ENCODE measurements at places on chromosomes 2 and 18.

DNA sequence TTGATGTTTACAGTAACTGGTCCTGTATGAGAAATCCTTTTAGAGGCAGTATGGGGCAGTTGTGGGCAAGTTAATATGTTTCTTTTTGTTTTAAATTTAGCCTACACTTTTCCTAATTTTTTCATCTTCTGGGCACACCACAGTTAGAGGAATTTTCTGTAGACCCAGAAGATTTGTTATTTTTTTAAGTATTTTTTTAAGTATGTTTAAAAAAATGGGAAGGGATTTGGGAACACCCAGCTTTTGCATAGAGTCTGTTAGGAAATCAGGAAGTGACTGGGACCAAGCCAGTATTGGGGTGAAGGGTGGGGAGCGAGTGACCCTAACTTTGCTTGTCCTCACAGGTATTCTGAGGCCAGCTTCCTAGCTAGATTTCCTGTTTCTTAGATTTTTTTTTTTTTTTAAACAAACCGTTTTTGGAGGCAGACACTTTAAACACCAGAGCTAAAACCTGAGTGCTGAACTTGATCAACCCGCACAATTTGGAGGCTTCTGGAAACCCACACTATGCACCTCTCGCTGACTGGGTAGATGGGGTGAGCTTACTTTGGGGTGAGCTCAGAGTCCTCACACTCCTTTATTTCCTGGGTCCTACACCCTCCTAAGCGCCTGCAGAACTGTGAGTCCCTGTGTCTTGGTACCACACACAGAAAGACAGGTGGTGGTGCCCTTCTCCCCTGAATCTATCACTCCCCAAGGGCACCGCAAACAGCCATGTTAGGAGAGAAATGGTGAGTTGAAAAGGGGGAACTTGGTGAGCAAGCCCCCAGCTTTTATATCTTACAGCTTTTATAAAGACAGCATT is 5.2 kb downstream of the GATA6 start:
- no peak for DNase-seq

DNA sequence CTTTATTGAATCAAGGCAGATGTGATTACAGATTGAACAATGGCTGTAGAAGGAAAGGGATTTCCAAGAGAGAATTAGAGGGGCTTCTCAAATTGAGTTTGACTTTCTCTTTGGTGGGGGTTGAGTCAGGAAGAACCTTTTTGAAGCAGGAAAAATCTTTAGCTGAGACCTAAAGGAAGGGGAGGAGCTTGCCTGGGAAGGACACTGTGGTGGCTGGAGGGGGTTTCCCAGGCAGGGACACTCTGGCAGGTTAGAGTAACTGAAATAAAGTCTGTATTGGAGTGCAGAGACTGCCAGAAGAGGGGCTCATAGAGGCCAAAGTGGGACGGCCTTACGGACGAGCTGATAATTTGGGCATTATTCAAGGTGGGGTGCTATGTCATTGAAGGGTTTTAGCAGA is 69.3 kb downstream of the NEDD4L start:
- no peak for DNase-seq

GRCh38 chr2:199819746-199820145 is 31.2 kb downstream of the FTCDNL1 start:
- no peak for DNase-seq

- DNase-seq = no peak
Observed at GRCh38 chr2:197372592-197372991, 62.0 kb upstream of the ANKRD44 start.

DNA sequence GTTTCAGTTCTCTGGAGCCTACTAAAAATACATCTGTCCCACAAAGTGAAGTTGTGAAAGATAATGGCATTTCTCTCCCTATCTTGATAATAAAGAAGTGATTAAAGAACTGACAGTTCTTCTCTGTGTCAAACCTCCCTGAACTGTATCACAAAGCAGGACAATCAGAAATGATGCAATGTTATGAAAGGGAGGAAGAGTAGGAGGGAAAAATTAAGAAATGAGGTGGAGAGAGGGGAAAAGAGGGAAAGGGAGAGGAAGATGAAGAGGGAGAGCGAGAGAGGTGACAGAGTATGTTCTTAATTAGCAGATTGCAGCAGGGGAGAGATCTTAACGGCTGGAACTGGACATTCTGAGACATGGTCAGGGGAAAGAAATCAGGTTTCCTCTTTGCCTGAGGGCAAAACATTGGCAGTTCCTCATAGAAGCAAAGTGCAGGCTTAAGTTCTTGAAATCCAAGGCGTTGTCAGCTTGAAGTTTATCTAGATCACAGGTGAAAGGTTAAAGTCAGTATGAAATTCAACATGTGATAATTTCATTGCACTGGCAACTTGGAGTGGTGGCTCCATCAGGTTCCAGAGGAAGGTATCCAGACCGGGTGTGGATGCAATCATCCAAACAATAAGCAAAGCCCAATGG is 54.6 kb downstream of the RDH14 start:
- no peak for DNase-seq

DNA sequence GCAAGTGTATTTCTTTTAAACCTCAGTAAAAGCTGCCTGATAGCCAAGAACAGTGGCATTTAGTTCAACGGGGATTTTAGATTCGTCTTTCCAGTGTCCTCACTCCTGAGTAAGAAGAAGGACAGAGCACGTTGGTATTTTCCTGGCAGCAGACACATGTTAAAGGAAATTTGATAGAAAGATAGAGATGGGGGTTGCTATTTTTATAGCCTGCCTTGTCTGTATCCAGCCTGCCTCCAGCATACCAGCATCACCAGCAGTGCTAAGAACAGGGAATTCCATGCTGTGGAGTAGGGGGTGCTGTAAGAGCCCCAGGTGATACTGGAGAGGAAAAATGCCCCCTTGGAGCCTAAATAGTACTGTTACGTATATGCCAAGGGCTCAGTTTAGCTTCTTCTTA is 1.1 kb upstream of the SMYD1 start:
- no peak for DNase-seq

- no peak for DNase-seq
Observed at GRCh38 chr18:47750889-47751423, 179.5 kb downstream of the SMAD2 start.

GRCh38 chr18:40874233-40874632 is 1080.8 kb upstream of the PIK3C3 start:
- no peak for DNase-seq

DNA sequence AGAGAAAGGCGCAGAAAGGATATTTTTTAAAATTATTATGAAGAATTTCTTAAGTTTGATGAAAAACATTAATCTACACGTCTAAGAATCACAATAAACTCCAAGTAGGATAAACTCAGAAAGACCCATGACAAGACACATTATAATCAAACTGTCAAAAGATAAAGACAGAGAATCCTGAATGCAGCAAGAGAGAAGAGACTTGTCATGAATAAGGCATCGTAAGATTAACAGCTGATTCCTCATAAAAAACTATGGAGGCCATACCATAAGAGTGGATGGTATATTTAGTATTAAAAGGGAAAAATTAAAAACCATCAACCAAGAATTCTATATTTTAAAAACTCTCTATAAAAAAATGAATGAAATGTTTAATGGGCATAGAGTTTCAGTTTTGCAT is 39.1 kb downstream of the SRBD1 start:
- DNase-seq = no peak

GRCh38 chr2:85672456-85672855 is 4.5 kb upstream of the SFTPB start:
- DNase-seq = no peak

- no peak for DNase-seq
Observed at GRCh38 chr2:235848055-235848454, 320.1 kb downstream of the GBX2 start.

- DNase-seq = no peak
Observed at GRCh38 chr2:68789603-68790002, 55.0 kb downstream of the ARHGAP25 start.

DNA sequence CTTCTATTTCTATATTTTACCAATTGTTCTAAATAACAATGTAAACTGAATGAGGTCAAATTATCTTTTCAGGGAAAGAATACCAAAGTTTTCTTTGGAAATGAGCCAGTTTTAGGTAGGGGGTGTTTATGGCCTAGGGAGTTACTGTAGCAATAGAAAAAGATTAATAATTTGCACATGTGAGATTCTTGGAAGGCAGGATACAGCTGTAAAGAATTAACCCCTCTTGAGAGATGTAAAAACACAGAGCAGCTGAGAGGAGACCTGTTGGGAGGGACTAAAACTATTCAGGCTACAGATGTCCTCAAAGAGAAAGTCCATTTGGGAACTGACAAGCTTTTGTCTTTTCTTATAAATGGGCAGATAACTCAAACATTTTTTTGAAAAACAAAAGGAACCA is 182.2 kb downstream of the FIGN start:
- DNase-seq = no peak

GRCh38 chr2:18214936-18215335 is 336.5 kb downstream of the KCNS3 start:
- DNase-seq = no peak
